ENCODE measurements at places on chromosomes 13 and 19. TPM values are rescaled to one million over a fixed set of nuclear protein-coding genes. Genes with fewer than 3 reads are reported as not detected.

DNA sequence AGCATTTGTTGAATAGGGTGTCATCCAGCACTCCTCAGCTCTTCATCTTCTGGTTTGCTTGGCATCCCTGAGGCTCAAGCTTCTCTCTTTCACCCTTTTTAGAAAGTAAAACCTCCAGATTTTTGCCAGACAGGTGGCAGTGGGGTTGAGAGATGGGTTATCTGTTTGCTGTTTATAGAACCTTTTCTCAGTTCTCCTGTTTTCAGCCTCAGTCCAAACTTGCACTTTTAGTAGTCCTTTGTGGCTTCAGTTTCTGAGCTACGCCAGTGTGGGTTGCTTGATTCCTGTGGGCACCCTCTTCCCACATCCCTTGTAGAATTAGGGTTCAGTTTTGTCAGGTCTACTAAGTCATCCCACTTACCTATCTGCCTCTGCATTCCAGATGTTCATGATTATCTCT is 147.9 kb downstream of the PAN3 start:
- DNase-seq: no peak

DNA sequence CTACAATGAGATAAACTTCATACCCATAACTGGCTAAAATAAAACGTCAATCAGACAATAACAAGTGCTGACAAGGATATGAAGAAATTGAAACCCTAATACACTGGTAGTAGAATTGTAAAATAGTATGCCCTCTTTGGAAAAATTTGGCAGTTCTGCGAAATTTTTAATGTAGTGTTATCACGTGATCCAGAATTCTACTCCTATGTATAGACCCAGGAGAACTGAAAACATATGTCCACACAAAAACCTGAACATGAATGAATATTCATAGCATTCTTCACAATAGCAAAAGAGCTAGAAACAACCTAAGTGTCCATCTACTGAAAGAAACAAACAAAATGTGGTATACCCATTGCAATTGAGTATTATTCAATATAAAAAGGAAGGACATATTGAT is 14.2 kb upstream of the MYO16 start:
- no peak for DNase-seq

Gene PTGER1
- not detected for total RNA-seq

Gene KLK5
- not detected for total RNA-seq

DNA sequence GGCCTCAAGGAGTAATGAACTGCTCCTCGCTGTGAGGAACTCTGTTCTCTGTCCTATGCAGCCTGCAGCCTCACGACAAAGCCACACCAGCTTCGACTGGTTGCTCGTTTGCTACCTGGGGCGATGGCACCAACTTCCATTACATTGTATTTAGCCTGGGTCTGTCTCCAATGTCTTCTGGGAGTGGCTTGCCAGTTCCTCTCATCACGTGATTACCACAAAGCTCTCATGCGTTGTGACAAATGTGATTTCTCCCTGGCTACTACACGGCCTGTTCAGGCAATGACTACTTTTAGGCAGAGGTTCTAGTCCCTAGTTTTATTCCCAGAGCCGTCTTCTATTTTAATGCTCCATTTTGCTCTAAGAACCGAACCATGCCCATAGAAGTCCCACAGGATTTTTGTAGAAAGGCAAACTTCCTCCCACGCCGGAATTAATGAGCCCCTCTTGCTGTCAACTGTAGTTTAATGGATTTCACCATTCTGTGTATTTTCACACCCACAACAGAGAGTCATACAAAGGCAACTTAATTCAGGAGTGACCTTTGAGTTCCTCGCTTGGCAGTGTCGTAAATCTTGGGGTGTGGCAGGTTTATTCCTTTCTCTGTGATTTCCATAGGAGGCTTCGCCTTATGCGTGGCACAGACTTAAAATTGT is 351.9 kb downstream of the EFNB2 start:
- no peak for DNase-seq

Data from naive thymus-derived CD4-positive, alpha-beta T cell (primary cell).